ENCODE measurements at places on chromosomes 5 and 9. TPM values are rescaled to one million over a fixed set of nuclear protein-coding genes. Genes with fewer than 3 reads are reported as not detected.

Gene TLX3
- not detected for total RNA-seq

Gene PRR7
- 1.9 TPM for total RNA-seq

Gene ARL10
- 13.3 TPM for total RNA-seq

DNA sequence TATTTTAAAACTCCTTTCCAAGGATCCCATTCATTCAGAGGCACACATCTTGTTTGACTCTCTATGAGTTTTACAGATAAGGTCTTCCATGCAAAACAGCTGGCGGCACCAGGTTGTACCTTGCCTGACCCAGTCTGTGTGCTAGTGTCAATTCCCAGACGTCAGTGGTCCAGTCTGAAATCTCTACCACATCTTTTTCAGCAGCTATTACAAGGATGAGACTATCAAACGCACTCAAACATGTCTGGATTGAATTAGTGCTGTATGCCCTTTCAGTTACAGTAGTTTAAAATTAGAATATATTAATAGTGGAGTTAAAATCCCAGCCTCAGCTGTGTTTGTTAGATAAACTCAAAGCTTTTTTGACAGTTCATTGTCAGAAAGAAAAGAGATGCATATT is 11.7 kb downstream of the CDC14B start:
- H3K4me1 ChIP-seq, result peaks cover 2% of the 10 kb centered on the region
- H3K36me3 ChIP-seq, result no peaks in the 10 kb centered on the region
- no peak overlapping the region for H3K27ac ChIP-seq
- DNase-seq, result no peak
- no peak overlapping the region for H3K4me3 ChIP-seq
- H3K27me3 ChIP-seq, result no peaks in the 10 kb centered on the region

DNA sequence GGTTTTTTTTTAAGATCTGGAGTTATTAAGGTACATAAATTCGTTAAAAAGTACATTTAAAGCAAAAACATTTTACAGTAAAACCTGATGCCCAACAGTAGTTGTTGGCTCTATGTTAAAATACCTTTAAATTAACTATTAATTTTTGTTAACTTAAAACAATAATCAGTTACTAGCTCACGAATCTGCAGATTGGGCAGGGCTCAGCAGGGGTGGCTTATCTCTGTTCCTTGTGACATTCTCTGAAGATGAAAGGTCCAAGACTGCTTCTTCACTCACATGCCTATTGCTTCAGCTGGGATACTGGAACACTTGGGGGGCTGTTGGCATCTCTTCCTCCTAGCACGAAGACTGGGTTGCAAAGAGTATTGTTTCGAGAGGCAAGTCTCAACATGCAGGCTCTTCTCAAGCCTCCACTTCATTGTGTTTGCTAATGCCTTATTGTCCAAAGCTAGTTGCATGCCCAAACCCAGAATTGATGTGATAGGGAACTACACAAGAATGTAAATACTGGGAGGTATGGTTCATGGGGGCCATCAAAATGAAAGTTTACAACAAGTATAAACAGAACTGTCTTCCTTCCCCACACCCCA is 46.6 kb downstream of the MAP3K1 start:
- H3K27me3 ChIP-seq, result no peaks in the 10 kb centered on the region
- no peaks in the 10 kb centered on the region for H3K4me1 ChIP-seq
- H3K36me3 ChIP-seq, result peaks cover 3% of the 10 kb centered on the region
- no peak overlapping the region for H3K4me3 ChIP-seq
- no peak overlapping the region for H3K27ac ChIP-seq

Measured in aorta (tissue), 5 donors.